ENCODE measurements at places on chromosomes 11 and 22.

GRCh38 chr22:49344656-49345055, 483.0 kb downstream of the BRD1 start:
- DNase-seq = no peak

GRCh38 chr11:8720868-8721608, 38.4 kb downstream of the RPL27A start:
- DNase-seq = no peak

DNA sequence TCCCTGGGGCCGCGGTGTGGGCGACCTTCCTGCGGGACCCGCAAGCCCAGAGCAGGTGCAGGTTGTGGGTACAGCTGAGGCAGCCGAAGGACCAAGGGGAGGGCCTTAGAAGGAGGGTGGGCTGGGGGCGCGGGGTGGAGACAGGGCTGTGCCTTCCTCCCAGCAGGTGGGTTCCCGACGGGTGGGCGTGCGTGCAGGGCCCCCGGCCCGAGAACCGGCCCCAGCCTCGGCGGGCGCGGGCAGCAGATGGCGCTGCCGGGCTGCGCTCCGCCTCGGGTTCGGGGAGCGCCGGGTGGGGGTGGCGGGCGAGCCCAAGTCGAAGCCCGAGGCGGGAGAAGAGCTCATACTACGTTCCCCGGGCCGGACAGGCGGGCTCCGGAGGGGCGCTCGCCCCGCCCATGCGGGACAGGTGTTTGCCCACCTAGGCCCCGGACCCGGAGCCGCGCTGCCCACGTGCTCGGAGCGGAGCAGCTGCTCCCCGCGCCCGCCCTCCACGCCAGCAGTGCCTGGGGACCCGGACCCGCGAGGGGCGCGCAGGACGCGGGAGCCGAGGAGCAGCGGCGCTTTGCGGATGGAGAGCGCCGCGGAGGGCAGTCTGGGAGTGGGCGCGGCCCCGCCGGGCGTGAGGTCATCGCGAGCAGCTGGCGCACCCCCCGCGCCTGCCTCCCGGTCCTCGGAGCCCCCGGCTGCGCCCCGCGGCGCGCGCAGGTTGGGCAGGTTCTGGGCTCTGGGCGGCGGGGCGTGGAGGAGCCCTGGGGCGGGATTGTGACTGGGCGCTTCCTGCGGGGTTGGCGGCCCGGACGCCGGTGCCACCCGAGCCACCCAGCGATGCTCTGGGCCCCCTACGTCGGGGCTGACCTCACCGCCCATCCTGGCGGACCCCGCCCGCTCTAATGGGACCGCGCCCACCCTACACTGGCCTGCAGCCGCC, 25.3 kb downstream of the DUSP8 start:
- no peak for DNase-seq

- DNase-seq = peak; percentile 72
These were observed 2.8 kb downstream of the IL17RA start for GRCh38 chr22:17087498-17088131.

DNA sequence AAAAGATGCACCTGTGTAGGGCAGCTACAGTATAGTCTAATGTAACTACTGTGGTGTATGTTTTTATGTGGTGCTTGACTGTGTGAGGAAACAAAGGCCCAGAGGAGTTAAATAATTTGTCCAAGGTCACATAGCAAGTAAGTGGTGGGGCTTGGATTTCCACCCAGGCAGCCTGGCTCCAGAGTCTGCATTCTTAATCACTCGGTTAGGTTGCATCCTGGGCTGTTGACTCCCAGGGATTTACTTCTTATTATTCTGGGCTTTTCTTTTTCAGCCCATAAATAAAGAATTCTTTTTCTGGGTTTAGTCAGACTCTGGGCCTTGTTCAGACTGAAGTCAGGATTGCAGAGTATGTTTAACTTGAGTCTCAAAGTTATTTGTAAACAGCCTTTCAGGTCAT, 82.1 kb downstream of the ARHGAP42 start:
- no peak for DNase-seq
